Right renal pelvis (tissue), 4 donors: ENCODE measurements at places on chromosomes 3 and 15. TPM values are rescaled to one million over a fixed set of nuclear protein-coding genes. Genes with fewer than 3 reads are reported as not detected.

The OIP5 gene
- 10.4 TPM for polyA plus RNA-seq

The REC114 gene
- not detected for polyA plus RNA-seq

The GNB5 gene
- polyA plus RNA-seq = 17.0 TPM

The ALCAM gene
- 125 TPM for polyA plus RNA-seq

The C3orf85 gene
- 20.4 TPM for polyA plus RNA-seq

The CCR3 gene
- not detected for polyA plus RNA-seq

The A4GNT gene
- polyA plus RNA-seq = 1.6 TPM

The CMSS1 gene
- polyA plus RNA-seq = 39.3 TPM

The SPSB4 gene
- 17.3 TPM for polyA plus RNA-seq

The CHRFAM7A gene
- polyA plus RNA-seq = 2.3 TPM

The NLGN1 gene
- polyA plus RNA-seq = 3.8 TPM

The TMEM62 gene
- 17.7 TPM for polyA plus RNA-seq

The SEC11A gene
- polyA plus RNA-seq = 292 TPM

The GXYLT2 gene
- 13.9 TPM for polyA plus RNA-seq

The OSBPL10 gene
- 20.7 TPM for polyA plus RNA-seq

The VGLL3 gene
- polyA plus RNA-seq = 4.8 TPM

The LRRC15 gene
- 0.10 TPM for polyA plus RNA-seq

The MESP2 gene
- polyA plus RNA-seq = 0.80 TPM

The THUMPD3 gene
- 53.1 TPM for polyA plus RNA-seq

The LSMEM2 gene
- 0.75 TPM for polyA plus RNA-seq

The TMEM44 gene
- polyA plus RNA-seq = 14.7 TPM

The TPM1 gene
- polyA plus RNA-seq = 477 TPM

The GOLGA6L7 gene
- polyA plus RNA-seq = 0.47 TPM

The TSEN2 gene
- 20.8 TPM for polyA plus RNA-seq

The GCHFR gene
- polyA plus RNA-seq = 59.2 TPM

The VIPR1 gene
- polyA plus RNA-seq = 2.5 TPM

The ACAN gene
- polyA plus RNA-seq = 6.3 TPM

The GRM2 gene
- 0.68 TPM for polyA plus RNA-seq

The NOX5 gene
- 0.48 TPM for polyA plus RNA-seq

The SKOR1 gene
- 0.51 TPM for polyA plus RNA-seq

The NPAP1 gene
- polyA plus RNA-seq = 0.37 TPM

The ASB14 gene
- 0.77 TPM for polyA plus RNA-seq

The MB21D2 gene
- 14.9 TPM for polyA plus RNA-seq

The ZCWPW2 gene
- polyA plus RNA-seq = 2.2 TPM

The DPPA2 gene
- polyA plus RNA-seq = 0.81 TPM

The ITPKA gene
- 0.19 TPM for polyA plus RNA-seq

The NTRK3 gene
- polyA plus RNA-seq = 9.3 TPM

The SPESP1 gene
- polyA plus RNA-seq = 6.4 TPM

The THRB gene
- polyA plus RNA-seq = 27.7 TPM
